PC-9 (cell line): ENCODE measurements at places on chromosomes 2 and 18. TPM values are rescaled to one million over a fixed set of nuclear protein-coding genes. Genes with fewer than 3 reads are reported as not detected.

The CDK15 gene
- not detected in 2 replicates for total RNA-seq

The HAAO gene
- 0.73 TPM in 1 of 2 replicates, not detected in the other for total RNA-seq

The ACKR3 gene
- total RNA-seq, result 19.6 and 20.3 TPM in 2 replicates

The SCN1A gene
- not detected in 2 replicates for total RNA-seq

The HOXD13 gene
- not detected in 2 replicates for total RNA-seq

The ZAP70 gene
- total RNA-seq, result not detected in 2 replicates

The ANKRD30B gene
- total RNA-seq, result not detected in 2 replicates

The CTNNA2 gene
- not detected in 2 replicates for total RNA-seq

The ACMSD gene
- total RNA-seq, result not detected in 2 replicates

The CNDP1 gene
- total RNA-seq, result not detected in 2 replicates

The GPR39 gene
- total RNA-seq, result 14.1 and 20.9 TPM in 2 replicates

The ZSCAN30 gene
- total RNA-seq, result 16.9 and 18.5 TPM in 2 replicates

The KLF11 gene
- 10.9 and 14.6 TPM in 2 replicates for total RNA-seq

The SLC11A1 gene
- total RNA-seq, result 0.35 and 0.44 TPM in 2 replicates

The IL36B gene
- total RNA-seq, result not detected in 2 replicates

The NPHP1 gene
- 12.2 and 13.7 TPM in 2 replicates for total RNA-seq

The CMPK2 gene
- not detected in 2 replicates for total RNA-seq

The PCARE gene
- total RNA-seq, result not detected in 2 replicates

The NCOA1 gene
- 9.1 and 11.6 TPM in 2 replicates for total RNA-seq

The MYOM1 gene
- 0.88 and 1.3 TPM in 2 replicates for total RNA-seq

The MGAT4A gene
- 12.2 and 12.9 TPM in 2 replicates for total RNA-seq

The HRH4 gene
- 0.18 TPM in 1 of 2 replicates, not detected in the other for total RNA-seq

The NR4A2 gene
- 2.3 and 3.0 TPM in 2 replicates for total RNA-seq

The BOLA3 gene
- 28.2 and 30.4 TPM in 2 replicates for total RNA-seq

The RASGRP3 gene
- 0.10 and 0.72 TPM in 2 replicates for total RNA-seq

The CYP27C1 gene
- total RNA-seq, result 0.94 and 1.6 TPM in 2 replicates

The WNT6 gene
- 0.33 and 0.45 TPM in 2 replicates for total RNA-seq

The FAM110C gene
- total RNA-seq, result 20.8 and 21.1 TPM in 2 replicates

The GPR55 gene
- total RNA-seq, result not detected in 2 replicates
